Activated effector memory CD4-positive, alpha-beta T cell treated with Interleukin-2 at 50 U/mL for 16 hours (primary cell): ENCODE measurements at places on chromosomes 2 and 18.

GRCh38 chr2:107688135-107688534 is 138.6 kb upstream of the RGPD4 start:
- DNase-seq: no peak

DNA sequence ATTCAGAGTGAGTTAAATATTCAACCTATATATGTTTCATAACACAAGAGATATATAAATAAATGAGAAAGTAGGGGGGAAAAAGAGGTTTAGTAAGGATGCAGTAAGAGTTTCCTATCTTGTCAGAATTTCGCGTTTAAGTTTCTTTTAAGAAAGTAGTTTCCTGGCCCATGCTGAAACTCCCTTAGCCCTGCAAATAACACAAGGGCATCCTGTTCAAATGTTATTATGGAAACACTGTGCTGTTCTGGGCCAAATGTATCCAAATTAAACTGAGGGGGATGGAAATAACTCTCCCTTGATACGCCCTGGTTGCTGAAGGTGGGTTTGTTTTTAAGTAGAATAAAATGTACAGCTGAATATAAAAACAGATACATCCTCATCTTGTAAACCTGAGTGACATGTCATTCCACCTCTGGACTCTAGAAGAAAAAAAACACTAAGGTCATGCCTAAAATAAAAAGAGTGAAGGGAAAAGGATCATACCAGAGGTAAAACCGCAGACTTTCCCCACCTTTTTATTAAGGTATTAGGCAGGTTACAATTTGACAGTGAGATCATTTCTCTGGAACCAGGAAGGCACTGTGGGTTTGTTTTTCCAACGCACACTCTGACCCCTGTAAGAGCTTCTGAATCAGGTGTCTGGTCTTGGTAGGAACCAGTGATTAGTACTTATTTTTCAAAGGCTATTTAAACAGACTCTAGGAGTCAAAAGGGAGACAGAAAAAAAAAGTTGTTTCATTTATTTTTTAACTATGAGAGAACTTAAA is 16.7 kb downstream of the BCL2 start:
- no peak for DNase-seq

DNA sequence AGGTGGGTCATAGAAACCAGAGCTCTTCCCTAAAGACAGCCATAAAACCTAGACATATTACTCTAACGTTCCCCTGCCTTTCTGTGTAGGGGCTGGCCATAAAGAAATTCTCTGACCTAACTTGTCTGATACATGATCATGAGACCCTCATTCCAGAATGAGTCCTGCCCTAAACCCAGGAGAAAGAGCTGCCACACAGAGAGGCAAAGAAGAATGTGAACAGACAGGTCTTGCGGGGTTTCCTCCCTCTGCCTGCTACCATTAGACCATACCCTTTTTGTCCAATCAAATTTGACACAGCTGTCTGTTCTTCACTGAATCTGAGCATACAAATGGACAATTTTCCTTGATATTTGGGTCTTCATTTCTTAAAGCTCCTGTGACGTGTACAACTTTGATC is 198.8 kb upstream of the LHCGR start:
- no peak for DNase-seq

DNA sequence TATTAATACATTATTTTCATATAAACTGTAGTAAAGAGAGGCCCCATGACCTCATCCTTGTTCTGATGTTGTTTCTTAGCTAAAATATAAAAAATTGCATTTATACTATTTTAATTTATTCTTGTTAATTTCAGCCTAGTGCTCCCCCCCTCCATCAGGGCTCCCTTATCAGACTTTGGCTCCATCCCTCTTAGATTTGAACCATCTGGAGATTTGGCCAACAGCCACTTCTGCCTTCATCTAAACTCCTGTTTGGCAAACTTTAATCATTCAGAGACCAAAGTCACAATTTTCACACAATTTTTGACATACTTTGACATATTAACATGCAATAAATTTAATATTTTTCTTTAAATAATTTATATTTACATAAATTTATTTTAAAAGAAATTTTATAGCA is 569.3 kb downstream of the TDRD15 start:
- no peak for DNase-seq

- DNase-seq: no peak
Measured at GRCh38 chr2:7207631-7208030, 290.4 kb downstream of the RNF144A start.

GRCh38 chr18:56515522-56515921 is 122.9 kb downstream of the TXNL1 start:
- no peak for DNase-seq

GRCh38 chr2:237774811-237775553 is 23.6 kb upstream of the RBM44 start:
- no peak for DNase-seq

DNA sequence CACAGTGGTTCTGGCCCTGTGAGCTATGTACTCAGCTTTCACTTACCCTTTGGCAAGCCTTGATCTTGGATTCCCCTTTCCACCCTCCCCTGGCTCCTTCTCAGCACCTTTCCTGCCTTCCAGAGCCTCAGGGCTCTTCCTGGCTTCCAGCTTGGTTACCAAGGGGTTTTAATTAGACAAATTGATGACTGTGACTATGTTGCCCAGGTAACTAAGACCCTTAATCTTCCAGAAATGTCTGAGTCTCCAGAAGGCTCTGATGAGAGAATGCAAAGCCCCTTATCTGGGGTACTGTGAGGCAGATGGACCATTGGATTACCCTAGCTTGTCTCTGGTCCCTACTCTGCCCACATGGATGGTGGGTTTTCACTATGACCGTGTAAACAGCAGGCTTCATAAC is 174.2 kb downstream of the LOXHD1 start:
- DNase-seq: no peak

DNA sequence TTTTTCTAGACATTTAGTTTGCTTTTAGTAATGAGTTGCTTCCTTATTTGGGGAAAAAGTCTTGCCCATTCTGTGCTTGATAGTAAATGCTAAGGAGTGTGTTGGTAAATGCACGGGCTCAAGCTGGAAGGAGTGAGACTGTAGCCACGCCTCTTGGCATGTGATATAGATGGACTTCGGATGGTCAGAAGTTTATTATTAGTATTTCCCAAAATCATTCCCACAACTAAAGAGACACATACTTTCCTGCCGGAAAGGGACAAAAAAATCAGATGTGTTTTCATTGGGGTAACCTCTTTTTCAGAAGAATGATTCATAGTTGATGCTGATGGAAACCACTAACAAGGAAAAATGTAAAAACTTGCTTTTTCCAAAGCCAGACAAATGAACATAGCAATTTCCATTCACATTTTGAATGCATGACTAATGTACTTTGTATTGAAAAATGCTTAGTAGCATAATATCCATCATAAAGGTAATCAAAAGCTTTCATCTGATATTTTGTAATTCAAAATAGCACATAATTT is 133.2 kb downstream of the ZNF532 start:
- DNase-seq: no peak

- no peak for DNase-seq
Measured at GRCh38 chr2:72923833-72924352, 6.6 kb downstream of the EMX1 start.

- DNase-seq: no peak
Measured at GRCh38 chr2:73980566-73980965, 4.1 kb upstream of the TET3 start.

DNA sequence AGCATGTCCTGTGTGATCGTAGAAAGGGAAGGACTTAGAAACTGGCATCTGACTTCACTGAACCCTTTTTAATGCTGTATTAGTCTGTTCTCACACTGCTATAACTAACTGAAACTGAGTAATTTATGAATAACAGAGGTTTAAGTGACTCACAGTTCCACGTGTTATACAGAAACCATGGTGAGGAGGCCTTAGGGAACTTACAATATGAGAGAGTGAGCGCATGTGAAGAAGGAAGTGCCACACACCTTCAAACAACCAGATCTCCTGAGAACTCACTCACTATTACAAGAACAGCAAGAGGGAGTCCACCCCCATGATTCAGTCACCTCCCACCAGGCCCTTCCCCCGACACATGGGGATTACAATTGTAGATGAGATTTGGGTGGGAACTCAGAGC is 811.3 kb downstream of the CPS1 start:
- DNase-seq: no peak

DNA sequence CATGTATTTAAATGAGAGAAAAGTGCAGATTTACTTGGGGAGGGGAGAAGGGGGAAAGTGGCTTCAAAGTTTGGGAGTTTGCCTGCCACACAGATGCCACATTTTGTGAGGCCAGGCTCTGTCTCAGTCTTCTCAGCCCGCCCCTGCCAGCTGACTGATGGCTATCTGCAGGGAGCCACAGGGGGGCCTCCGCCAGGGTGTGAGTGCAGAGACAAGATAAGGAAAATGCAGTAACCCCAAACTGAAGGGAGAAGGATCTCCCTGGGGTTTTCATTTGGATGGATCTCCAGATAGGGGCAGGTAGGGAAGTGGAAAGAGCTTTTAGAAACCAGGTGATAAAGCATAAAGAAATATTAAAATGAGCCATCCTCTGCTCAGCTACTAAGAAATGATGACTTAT is 128.8 kb downstream of the ZNF521 start:
- DNase-seq: no peak

- DNase-seq: no peak
Measured at GRCh38 chr2:100857915-100858314, 38.0 kb downstream of the NPAS2 start.

GRCh38 chr2:2472881-2473280 is 141.8 kb upstream of the MYT1L start:
- DNase-seq: no peak

- DNase-seq: no peak
Measured at GRCh38 chr2:226447338-226448300, 352.0 kb downstream of the IRS1 start.

GRCh38 chr18:23106575-23106974 is 28.7 kb upstream of the CABLES1 start:
- DNase-seq: no peak

- DNase-seq: no peak
Measured at GRCh38 chr2:99770876-99771275, 281.1 kb upstream of the REV1 start.

DNA sequence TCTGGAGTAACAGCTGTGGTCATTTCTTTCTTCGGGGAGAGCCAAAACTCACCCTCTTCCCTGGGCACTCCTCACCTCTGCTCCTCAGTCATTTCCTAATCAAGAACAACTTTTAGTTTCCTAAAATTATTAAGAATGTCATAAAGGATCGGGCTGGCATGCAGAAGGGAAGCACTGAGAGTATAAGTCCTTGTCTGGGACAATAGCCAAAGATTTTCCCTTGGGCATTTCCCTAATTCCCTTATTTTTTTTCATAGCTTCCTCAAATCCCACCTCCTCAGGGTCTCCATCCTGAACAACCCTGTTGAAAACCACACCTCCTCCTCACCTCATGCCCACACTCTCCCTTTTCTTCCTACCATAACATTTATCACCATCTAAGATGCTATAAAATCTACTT is 115.0 kb downstream of the MREG start:
- no peak for DNase-seq

- no peak for DNase-seq
Measured at GRCh38 chr18:56541793-56542192, 96.6 kb downstream of the TXNL1 start.

DNA sequence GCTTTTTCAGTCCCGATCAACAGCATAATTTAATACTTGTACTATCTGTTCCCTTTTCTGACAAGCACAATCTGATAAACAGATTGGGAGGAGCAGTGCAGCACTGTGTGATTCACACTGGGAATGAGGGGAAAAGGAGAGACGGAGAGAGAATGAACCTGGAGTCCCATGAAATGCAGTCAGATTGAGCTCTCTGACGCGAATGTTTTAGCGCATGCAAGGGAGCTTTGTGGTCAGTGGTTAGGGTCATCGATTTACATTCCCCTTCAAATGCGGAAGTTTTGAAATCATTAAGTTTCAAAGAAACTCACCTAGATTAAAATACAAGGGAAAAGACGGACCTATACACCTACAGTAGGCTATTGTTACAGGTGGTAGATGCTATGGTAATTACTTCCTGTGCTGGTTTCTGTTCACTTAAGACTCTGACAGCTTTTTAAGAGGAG is 99.6 kb downstream of the KCTD1 start:
- no peak for DNase-seq

DNA sequence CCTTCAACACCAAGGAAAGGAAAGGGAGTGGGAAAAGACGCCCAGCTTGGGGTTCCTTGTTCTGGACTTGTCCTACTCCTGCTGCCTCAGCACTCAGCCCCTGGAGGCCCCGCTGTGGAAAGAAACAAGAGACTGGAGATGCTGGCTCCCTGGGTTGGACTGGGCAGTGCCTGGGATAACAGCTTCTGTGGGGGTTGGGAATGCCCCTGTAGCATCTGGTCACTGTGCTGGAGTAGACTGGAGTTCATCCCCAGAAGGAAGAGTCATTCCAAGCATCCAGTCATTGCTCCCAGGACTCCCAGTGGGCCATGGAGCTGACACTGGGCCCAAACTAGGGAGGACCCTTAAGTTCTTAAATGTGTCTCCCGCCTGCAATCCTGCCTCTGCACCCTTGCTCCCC is 129.3 kb upstream of the HAAO start:
- DNase-seq: no peak

DNA sequence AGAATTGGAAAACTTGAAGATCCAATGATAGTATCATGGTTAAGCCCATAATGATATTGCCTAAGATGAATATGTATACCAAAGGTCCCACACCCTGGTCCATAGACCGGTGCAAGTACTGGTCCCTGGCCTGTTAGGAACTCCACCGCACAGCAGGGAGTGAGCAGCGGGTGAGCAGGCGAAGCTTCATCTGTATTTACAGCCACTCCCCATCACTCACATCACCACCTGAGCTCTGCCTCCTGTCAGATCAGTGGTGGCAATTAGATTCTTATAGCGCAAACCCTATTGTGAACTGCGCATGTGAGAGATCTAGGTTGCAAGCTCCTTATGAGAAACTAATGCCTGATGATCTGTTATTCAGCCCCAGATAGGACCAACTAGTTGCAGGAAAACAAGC is 402.4 kb downstream of the EPHA4 start:
- no peak for DNase-seq

DNA sequence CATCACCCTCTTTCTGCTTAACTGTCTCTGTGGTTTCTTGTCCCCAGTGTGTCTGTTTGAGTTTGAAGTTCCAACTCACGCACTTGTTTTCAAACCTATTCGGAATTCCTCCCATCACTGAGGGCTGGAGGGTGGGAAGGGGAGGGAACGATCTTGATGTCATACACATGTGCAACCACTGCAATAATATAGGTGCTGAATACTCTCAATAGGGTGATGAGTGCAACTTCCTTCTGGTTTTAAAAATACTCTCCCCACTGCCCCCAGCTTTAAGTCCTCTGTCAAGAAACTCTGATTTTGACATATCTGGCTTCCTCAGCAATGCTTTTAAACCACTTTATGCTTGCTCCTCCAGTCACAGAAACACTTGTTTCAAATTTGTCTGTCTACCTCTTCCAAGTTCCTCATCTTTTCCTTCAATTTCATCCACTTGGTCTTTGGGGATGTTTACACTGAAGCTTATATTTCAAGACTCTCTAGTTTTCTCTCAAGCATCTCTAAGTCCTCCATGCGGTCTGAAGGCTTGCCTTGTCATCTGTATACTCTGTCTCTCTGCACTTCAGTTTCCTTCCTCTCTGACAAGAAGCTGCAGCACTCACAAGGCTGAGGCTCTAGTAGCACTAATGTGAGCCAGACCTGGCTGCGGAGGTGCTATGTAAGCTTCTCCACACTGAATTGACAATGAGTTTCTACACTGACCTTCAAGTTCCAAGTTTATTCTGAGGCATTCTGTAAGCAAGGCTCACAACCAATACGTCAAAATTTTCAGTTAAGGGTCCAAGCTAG is 422.3 kb downstream of the ZEB2 start:
- no peak for DNase-seq

GRCh38 chr2:126664234-126664633 is 8.3 kb downstream of the GYPC start:
- no peak for DNase-seq

- DNase-seq: no peak
Measured at GRCh38 chr2:11796190-11797171, 50.0 kb downstream of the LPIN1 start.
